Activated T-helper 2 cell treated with anti-CD3 and anti-CD28 coated beads, Interferon-gamma antibody, Interleukin-2, Interleukin-4, amounts not matched to agents 10 μg/mL and 5 μg/mL and 100 μg/mL, durations not matched to agents 14 hours and 24 hours and 36 hours (primary cell): ENCODE measurements at places on chromosomes 6 and 20. TPM values are rescaled to one million over a fixed set of nuclear protein-coding genes. Genes with fewer than 3 reads are reported as not detected.

SNAI1 gene
- total RNA-seq: 1.3 and 1.6 TPM in 2 replicates

COL20A1 gene
- not detected in 2 replicates for total RNA-seq

- DNase-seq: no peak
These were observed 77.5 kb upstream of the NT5E start for GRCh38 chr6:85372188-85372914.

GRCh38 chr6:70375882-70376281 lies 37.4 kb upstream of the FAM135A start:
- no peak for DNase-seq

HCRTR2 gene
- total RNA-seq: not detected in 2 replicates

DNA sequence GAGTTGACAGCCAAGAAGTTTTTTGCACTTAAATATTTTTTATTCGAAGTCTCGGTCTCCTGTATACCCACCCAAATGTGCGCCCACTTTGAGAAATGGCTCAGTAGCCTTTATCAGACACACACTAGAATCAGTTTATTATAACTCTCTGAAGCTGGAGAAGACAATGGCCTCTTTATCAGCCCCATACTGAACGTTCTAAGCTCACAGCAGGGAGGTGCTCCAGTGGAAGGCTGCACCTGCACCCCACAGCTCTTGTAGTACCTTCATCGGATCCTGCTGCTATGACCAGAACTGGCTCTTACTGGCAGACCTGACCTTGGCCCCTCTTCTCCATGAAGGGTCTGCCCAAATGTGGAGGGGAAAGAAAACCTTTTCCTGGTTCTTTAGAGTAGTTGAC lies 165.0 kb upstream of the SCGN start:
- no peak for DNase-seq
